ENCODE measurements at places on chromosomes 6 and 20.

DNA sequence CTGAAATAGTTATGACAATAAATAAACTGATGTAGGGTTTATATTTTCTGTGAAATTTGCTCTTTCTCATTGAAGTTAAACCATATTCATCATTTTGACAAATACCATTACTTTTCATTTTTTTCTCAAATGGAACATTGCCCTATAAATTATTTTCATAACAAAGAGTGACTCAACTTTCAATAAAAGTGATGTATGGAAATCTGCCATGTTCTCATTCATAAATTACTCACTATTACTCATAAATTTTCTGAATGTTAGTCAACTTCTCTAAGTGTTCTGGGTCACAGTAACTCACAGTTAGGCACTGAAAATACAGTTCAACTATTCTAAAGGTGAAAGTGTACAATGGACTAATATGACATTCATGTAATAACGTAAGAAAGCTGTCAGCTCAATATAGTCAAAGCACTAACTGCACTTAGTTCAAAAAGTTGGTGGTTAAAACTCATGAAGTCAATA lies 19.0 kb upstream of the STX11 start:
- no peak for DNase-seq
- H3K27ac ChIP-seq: no peak overlapping the region
- H3K27me3 ChIP-seq: no peaks in the 10 kb centered on the region
- no peak overlapping the region for H3K4me3 ChIP-seq
- no peaks in the 10 kb centered on the region for H3K4me1 ChIP-seq
- no peaks in the 10 kb centered on the region for H3K36me3 ChIP-seq

DNA sequence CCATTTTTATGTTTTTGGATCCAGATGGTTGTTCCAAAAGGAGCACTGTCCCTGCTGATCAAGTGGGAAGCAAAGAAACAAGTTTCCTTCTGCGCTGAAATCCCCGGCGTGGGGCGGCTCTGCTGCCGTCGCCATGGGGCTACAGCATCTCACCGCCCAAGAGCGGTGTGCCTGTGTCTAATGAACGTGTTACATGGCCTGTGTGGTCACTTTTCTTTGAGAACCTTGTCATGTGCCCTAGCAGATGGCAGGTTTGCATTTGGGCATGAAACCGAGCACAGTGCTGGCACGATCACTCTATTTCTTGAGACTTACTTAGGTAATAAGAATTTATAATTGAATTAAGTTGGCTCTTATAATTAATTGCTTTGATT lies 51.9 kb downstream of the ZDHHC14 start:
- no peak overlapping the region for H3K4me3 ChIP-seq
- H3K27ac ChIP-seq: no peak overlapping the region

DNA sequence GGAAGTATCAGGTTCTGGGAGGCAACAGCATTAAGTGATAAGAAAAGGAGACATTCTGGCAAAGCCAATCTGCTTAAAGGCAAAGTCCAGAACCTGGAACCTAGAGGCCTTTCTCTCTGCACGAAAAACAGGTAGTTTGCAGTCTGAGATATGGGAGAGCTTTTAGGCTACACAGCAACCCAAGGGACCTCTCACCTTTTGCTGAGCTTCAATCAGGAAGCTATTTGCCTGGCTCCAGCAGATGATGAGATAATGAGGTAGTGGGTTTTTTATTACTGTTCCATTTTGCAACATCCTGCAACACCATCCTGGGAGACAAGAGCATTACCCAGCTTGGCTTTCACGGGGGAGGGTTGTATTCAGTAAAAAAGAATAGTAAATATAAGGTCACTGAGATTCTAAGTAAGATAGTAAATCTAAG lies 143.1 kb downstream of the ADGRG6 start:
- no peak for DNase-seq
- H3K27ac ChIP-seq: no peak overlapping the region
- H3K4me1 ChIP-seq: no peaks in the 10 kb centered on the region
- H3K36me3 ChIP-seq: no peaks in the 10 kb centered on the region
- no peak overlapping the region for H3K4me3 ChIP-seq
- H3K27me3 ChIP-seq: no peaks in the 10 kb centered on the region

GRCh38 chr6:167094436-167094819 lies 28.5 kb upstream of the CCR6 start:
- H3K36me3 ChIP-seq: no peaks in the 10 kb centered on the region
- no peaks in the 10 kb centered on the region for H3K4me1 ChIP-seq
- no peaks in the 10 kb centered on the region for H3K27me3 ChIP-seq
- no peak overlapping the region for H3K4me3 ChIP-seq
- H3K27ac ChIP-seq: no peak overlapping the region
- DNase-seq: no peak
